GM13977 (cell line): ENCODE measurements at places on chromosomes 1 and 21.
A peak's percentile ranks its signal among the peaks of the same experiment; 100 is the strongest.

GRCh38 chr1:32868085-32868484 is 2.6 kb downstream of the FNDC5 start:
- no peak for DNase-seq

DNA sequence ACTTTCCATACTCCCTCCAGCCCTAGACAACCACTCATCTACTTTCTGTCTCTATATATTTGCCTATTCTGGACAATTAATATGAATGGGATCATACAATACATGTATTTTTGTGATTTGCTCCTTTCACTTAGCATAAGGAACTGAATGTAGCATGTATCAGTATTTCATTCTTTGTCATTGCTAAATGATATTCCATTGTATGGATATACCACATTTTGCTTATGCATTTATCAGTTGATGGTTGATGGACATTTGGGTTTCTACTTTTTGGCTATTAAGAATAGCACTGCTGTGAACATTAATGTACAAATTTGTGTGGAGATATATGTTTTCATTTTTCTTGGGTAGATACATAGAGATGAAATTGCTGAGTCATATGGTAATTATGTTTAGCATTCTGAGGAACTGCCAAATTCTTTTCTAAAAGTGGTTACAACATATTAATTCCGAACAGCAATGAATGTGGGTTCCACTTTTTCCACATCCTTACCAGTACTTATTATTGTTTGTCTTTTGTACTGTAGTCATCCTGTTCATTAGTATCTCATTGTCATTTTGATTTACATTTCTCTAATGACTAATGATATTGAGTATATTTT is 121.0 kb downstream of the LRRC40 start:
- DNase-seq: no peak

GRCh38 chr1:184919892-184920291 is 54.4 kb downstream of the NIBAN1 start:
- DNase-seq: no peak

DNA sequence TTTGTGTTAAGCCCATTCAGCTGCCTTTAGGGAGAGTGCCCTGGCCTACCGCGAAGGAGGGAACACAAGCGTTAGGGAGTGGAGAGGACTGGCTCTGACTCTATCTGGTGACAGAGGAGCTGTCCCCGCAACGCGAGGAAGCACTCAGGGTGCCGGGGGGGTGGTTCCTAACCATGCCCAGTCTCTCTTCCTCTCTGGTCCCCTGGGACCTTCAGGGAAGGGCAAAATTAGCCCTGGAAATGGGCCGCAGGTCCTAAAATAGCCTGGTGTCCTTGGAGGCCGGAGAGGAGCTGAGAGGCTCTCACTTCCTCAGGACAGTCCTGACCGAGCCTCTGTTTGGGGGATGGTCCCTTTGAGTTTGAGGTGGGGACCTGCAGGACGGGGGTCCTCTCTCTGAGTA is 5.8 kb downstream of the SLC45A1 start:
- DNase-seq: no peak

DNA sequence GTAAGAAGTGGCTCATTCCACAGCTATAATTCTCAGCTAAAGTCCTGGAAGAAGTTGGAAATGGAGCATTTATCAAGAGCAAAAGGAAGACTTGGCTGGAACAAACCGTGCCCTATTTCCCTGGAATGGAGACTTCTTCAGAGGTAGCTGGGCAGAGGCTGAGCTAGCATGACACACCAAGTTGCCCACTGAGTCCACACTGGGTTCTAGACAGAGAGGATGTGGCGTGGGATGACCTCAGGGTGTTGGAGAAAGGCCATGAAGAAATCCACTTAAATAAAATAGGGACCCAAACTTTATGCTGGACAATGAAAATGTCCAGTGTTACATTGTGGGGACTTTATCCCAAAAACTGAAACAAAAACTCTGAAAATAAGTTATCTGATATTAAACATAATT is 116.2 kb downstream of the KCNJ6 start:
- no peak for DNase-seq

GRCh38 chr1:63885899-63886298 is 112.1 kb downstream of the ROR1 start:
- no peak for DNase-seq

GRCh38 chr21:34945288-34945687 is 103.8 kb downstream of the RUNX1 start:
- no peak for DNase-seq

DNA sequence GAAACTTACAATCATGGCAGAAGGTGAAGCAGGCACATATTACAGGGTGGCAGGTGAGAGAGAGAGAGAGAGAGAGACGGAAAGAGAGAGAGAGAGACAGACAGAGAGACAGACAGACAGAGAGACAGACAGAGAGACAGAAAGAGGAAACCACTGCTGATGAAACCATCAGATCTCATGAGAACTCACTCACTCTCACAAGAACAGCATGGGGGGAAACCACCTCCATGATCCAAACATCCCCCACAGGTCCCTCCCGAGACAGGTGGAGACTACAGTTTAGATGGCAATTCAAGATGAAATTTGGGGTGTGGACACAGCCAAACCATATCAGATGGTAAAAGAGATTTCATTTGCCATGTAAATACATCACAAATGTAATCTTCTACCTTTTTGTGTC is 708.1 kb downstream of the MRPL39 start:
- no peak for DNase-seq

GRCh38 chr21:26469789-26470188 is 103.3 kb downstream of the CYYR1 start:
- DNase-seq: no peak

DNA sequence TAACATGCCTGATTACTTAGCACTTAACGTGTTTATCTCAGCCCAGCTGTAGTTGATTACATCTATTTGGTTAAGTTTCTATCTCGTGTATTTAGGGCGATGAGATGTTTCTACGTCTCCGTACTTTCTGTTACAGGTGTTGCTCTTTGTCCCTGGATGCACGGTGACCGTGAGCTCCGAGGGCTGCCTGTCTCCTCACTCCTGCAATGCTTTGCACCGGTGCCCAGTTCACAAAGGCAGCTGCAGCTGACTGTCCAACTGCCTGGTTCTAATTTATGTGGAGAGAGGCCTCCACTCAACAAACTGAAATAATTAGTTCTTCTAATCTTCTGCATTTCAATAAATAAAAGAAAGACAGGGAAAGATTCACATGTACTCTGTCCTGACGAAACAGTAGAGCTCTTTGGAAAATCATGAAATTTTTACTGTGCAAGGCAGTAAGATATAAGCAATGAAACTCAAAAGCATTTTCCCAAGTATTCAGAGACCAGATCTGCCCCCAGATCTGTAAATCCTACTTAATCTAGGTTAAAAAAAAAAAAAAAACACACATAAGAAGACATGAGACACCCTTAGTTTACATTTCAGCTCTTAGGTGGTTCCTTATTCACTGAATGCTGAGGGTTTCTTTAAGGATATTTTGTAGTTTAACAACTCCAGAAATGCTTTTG is 108.2 kb downstream of the TGFBR3 start:
- DNase-seq: no peak

GRCh38 chr1:172609528-172609927 is 49.4 kb upstream of the FASLG start:
- DNase-seq: no peak

DNA sequence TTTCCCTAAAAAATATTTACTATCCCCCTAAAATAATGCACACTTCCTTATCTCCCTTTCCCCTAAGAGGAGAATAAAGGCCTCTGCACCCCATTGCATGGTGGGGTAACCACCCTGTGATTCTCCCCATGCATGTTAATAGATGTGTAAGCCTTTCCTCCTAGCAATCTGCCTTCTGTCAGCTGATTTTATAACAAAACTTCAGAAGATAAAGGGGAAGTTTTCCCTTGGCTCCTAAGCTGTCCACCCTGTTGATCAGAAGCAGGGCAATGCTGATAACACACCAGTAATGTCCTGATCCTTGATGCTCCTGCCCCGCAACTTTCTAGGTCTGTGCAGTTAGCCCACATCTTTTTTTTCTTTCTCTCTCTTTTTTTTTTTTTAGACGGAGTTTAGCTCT is 11.4 kb upstream of the RNF187 start:
- DNase-seq: no peak

GRCh38 chr1:156583821-156584622 is 4.5 kb downstream of the TTC24 start:
- DNase-seq: peak; percentile 82

DNA sequence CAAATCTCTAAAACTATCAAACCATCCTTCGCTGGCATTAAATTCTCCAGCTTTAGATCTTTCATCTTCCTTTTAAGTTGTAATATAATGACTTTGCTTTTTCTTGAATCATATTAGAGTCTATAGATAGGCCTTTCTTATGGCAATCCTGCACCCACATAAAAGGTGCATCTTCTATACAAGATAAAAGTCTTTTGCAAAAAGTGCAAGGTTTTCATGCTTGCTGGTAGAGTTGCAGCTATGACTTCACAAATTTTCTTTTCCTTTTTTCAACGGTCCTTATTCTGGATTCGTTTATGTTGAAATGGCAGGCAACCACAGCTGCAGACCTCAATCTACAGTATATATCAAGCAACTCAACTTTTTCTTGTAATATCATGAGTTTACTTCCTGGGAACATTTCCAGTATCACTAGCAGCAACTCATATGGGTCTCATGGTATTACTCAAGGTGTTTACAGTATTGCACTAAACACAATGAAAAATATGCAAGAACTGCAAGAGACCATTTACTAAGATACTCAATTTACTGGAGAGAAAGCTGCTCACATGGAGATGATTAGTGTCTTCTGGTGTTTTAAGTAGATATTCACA is 22.1 kb downstream of the OMA1 start:
- no peak for DNase-seq

- no peak for DNase-seq
Measured at GRCh38 chr21:41233916-41234315, 66.0 kb downstream of the BACE2 start.

GRCh38 chr1:232715154-232715553 is 85.2 kb upstream of the SIPA1L2 start:
- DNase-seq: no peak

GRCh38 chr1:196502437-196502836 is 105.8 kb downstream of the KCNT2 start:
- DNase-seq: no peak

GRCh38 chr1:99481391-99481996 is 164.4 kb upstream of the PALMD start:
- peak; percentile 16 for DNase-seq

- no peak for DNase-seq
Measured at GRCh38 chr1:164588516-164589341, 29.7 kb downstream of the PBX1 start.
